NCI-H524 (cell line): ENCODE measurements at places on chromosomes 1 and 21.

DNA sequence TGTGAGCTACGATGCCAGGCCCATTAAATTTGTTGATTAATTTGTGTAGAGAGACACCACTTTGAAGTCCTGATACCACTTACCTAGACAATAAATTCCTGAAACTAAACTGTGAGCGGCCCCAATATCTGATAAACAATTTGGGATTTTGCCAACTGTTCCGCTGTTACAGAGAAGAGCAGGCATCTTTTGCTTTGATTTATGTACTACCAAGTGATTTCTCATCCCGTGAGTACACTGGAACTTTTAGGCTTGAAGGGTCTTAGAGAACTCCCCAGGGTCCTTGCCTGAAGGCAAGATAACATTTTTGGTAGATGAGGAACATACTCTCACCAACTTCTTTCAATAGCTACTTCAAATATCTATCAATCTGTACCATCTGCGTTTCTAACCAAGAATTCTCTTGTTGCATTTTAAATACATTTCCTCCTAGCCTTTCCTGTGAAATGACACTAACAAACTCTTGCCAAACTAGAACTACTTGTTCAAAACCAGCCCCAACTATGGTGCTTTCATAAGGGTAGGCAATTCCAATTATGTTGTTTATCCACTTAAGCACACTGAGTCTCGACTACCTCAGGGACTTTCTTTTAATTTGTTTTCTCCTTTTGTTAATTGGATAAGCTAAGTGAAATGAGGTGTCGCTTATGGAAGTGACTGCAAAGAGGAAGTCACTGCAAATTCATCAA, 23.2 kb upstream of the SLC30A1 start:
- no peak for DNase-seq

- no peak for DNase-seq
Observed at GRCh38 chr1:1085171-1085841, 11.2 kb upstream of the RNF223 start.

DNA sequence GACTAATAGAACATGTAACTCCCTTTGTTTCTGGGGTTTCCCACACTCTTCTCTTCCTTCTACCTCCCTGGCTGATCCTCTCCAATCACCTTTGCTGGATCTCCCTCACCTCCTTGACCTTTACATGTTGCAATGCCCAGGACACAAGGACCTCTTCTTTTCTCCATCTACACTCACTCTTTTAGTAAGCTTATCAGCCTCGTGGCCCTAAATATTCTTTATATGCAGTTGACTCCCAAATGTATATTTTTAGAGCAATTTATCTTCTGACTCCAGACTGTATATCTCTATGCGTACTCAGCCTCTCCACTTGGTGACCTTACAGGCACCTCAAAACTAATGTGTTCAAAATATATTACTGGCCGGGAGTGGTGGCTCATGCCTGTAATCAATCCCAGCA, 18.4 kb upstream of the CLSPN start:
- DNase-seq: no peak

DNA sequence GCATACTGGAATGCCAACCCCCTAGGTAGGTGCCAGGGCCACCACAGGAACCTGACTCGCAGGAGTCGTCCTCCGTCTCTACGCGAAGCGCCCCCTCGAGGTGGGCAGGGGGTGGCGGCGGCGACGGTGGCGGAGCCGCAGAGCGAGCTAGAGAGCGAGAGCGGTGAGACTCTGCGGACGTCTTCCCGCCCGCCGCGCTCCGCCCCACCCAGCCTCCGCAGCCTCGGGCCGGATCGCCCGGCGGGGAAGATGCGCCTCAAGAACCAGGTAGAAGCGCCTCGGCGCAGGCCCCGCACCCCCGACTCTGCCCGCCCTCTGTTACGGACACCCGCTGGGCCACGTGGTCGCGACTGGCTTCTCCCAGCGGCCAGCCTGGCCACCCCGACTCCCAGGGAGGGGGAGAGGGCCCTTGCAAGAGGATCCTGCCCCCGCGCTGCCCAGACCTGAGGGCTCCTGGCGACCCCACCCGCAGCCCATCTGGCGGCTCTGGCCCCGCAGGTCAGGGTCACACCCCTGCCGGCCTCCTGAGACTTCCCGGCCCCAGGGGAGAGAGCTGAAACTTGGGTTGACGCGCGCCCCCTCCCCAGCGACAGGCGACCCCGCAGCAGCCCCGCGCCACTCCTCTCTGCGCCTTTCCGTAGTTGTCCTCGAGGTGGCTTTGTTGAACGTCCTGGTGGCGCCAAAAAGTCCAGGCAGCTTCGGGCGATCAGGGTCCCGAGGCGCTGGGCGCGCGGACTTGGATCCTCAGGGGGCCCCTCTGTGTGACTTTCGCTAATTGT, 24.4 kb upstream of the AGBL4 start:
- no peak for DNase-seq

- DNase-seq: no peak
Observed at GRCh38 chr1:19328486-19328885, 16.4 kb downstream of the SLC66A1 start.

DNA sequence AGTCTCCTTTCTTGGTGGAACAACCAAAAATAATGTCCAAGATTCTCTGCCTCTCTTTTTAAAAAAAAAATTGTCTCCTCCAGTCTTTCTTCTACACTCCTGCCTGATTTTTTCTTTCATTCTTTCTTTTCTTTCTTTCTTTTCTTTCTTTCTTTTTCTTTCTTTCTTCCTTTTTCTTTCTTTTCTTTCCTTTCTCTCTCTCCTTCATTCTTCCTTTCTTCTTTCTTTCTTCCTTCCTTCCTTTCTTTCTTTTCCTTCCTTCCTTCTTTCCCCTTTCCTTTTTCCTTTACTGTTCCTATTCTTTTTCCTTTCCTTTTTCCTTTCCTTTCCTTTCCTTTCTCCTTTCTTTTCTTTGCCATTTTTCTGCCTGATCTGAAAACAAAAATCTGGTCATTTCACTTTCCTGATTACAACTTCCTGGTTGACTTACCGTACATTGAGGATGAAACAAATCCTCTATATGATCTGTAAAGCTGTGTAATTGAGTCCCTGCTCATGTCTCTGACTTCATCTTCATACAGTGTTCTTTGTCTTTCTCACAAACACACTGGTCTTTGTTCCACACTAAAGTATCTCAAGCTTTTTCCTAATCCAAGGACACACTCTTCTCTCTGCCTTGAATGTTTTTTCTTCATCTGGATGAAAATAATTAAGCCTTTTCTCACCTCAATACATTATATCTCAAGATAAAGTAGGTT, 6.1 kb upstream of the KRTAP23-1 start:
- no peak for DNase-seq

GRCh38 chr1:11938722-11939526, 4.4 kb downstream of the PLOD1 start:
- peak; percentile 56 for DNase-seq

DNA sequence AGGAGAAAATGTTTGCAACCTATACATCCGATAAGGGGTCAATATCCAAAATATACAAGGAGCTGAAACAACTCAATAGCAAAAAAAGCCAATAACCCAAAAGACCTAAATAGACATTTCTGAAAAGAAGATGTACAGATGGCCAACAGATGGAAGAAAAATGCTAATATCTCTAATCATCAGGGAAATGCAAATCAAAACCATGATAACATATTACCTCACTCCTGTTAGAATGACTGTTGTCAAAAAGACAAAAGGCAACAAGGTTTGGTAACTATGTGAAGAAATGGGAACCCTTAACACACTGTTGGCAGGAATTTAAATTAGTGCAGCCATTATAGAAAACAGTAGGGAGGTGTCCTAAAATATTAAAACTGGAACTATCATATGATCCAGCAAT, 74.7 kb downstream of the LEPR start:
- no peak for DNase-seq

DNA sequence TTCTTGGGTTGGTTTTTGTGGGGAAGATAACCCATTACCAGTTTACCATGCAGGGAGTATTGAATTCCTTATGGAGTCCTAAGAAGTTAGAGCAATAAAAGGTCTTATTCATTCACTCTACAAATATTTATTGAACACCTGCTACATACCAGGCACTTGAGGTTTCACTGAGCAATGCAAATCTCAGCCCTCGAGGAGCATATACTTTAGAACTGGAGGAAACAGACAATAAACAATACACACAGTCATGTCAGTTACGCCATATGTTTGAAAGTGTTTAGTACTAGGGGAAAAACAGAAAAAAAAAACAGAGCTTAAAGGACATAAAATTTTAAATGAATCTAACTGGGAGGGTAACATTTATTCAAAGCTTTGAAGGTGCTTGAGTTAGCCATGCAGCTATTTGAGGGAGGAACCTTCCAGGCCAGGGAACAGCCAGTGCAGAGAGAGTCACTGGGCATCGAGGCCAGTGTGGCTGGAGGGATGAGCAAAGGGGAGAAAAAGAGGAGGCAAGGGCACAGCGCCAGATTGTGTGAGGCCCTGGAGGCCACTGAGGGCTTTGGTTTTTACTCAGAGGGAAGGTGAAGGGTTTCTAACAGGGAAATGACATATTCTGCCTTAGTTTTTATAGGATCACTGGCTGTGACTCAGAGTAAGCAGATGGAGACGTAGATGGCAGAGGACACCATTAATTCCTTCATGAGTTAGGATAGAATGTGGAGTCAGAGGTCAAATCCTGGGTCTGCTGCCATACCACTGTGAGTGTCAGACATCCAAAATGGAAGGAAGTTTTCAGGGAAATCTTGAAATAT, 32.7 kb downstream of the C1orf21 start:
- DNase-seq: no peak

DNA sequence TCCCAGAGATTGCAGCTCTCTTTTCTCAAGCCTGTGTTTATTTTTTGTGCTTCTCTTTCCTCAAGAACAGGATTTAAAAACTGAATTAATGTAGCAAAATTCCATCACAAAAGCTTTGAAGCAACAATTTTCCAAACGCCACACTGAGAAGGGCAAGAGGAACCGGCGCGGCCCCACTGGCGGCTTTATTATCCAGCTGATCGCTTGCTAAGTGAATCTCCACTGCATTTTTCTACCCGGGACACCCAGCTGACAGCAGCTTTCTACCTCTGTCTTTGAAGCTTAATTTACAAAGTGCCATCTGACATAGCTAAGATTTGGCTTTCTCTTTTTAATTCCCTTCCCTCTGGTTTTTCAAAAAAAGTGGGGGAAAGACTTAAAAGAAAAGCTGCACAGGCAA, 369.3 kb upstream of the C1orf174 start:
- DNase-seq: no peak

- no peak for DNase-seq
Observed at GRCh38 chr1:226370144-226370923, 37.6 kb downstream of the PARP1 start.

DNA sequence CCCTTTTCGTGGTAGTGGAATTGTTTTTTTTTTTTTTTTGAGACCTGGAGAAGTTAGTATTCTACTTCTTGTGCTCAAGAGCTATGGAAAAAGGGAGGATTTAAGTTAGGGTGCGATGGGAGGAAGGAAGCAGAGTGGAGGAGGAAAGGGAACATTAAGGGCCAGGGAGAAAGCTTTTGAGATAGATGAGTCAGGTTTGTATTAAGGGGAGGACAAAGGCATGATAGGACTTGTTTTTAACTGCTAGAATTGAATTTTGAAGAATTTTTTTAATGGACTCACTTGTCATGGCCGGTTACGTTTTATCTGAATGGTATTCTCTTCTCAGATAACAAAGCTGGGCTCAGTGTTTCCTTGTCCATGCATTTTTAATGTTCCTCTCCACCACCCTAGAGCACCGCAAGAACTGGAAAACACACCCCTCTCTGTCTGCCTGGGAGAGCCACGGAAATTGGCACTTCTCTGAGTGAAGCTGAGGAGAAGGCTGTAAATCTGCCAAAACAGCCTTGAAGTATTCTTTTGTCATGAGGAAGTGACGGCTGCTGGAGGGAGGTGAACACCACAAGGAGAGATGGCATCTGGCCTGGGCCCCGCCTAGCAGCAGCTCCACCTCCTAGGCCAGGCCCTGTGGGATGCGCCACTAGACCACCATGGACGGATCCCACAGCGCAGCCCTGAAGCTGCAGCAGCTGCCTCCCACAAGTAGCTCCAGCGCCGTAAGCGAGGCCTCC, 3.5 kb downstream of the NIPAL3 start:
- no peak for DNase-seq

DNA sequence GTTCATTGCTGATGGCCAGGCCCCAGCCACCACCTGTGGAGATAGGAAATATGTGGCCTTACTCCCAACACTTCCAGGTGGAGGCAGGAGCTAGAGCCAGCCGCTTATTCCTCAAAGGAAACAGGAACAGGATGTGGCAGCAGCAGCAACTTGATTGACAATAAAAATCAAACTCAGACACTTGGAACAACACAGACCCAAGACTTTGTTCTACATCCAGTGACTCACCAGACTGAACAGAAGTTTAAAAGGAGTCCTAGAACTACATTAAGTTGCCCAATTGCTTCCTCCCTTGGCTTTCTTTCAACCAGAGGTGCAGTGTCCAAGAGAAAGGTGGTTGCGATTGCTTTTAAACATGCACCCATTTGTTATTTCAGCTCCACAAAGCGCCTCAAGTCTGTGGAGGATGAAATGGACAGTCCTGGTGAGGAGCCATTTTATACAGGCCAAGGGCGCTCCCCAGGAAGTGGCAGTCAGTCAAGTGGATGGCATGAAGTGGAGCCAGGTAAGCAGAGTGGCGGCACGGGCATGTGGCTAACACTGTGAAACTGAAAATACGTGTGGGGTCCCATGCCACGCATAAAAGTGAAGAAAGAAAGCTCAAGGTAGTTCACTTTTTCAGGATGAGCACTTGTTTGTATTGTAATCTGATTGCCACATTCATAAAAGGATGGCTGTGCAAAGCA, 276.6 kb downstream of the NFIA start:
- DNase-seq: no peak

- DNase-seq: no peak
Observed at GRCh38 chr1:234884701-234885100, 243.9 kb downstream of the TOMM20 start.

GRCh38 chr1:86860424-86860823, 53.5 kb downstream of the SELENOF start:
- no peak for DNase-seq

DNA sequence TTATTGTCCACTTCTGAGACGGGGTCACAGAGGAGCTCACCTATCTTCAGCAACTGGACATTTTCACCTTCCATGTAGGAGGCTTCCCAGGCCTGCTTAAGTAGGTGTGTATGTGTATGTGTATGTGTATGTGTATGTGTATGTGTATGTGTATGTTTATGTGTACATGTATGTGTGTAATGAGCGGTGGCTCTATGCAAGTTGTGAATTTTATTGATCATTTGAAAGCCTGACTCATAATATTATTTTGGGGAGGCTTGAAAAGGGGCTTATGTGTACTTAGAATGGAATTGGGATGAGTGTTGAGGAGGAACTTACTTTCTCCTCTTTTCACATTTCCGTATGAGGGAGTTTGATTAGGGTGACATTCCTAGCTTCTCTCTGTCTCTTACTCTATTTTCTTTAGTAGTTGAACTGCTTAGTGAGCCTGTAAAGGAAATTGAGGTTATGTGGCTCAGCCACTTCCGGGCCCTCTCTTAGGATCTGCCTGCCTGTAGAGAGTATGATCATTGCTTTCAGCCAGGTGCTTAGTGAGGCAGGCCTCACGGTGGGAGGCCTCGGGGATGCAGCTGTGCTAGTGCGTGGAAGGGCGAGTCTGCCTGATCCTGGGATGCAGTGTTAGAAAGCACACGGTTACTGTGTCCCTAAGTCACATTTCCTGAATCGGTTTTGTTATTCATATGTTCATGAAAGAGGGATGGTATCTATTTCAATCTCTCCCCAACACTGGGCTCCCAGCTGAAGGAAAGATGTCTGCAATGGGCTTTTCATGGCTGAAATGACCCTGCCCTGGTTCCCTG, 61.0 kb downstream of the IER5 start:
- DNase-seq: no peak

- no peak for DNase-seq
Observed at GRCh38 chr21:37176716-37177115, 90.4 kb downstream of the VPS26C start.

- peak; percentile 69 for DNase-seq
Observed at GRCh38 chr1:41322835-41323234, 38.4 kb upstream of the FOXO6 start.
